ENCODE measurements at places on chromosomes 13 and 19.

DNA sequence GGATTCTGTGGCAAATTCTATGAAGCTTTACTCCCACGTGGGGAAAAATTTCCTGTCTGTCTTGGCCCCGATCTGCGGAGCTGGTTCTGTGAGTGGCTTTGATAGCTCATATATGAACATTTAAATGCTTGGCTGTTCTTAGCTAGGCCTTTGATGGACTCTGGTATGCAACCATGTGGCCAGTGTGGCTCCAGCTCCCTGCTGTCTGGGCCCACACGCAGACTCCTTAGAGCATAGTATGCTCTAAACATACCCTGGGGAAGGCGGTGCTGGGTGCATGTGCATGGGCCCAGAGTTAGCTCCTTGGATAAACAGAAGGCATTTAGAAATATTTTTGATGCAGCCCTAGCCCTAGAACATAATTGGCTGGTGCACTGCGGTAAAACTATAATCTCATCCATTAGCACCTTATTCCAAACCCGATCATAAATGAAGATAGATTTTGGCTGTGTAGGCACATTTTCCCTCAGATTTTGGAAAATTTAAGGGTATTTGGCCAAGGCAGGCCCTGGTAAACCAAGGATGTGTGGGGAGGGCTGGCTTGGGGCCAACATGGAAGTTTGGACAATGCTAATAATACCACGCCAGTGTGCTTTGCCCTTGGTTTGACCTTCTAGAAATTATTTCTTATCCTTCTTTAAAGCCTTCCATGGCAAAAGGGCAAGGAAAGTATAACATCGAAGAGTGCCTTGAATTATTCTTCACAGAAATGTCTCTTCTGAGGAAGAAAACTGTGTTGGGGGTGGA, 153.5 kb downstream of the LMO7 start:
- peak; percentile 58 for DNase-seq

GRCh38 chr19:40335855-40336600, 12.2 kb downstream of the C19orf47 start:
- peak; percentile 75 for DNase-seq

DNA sequence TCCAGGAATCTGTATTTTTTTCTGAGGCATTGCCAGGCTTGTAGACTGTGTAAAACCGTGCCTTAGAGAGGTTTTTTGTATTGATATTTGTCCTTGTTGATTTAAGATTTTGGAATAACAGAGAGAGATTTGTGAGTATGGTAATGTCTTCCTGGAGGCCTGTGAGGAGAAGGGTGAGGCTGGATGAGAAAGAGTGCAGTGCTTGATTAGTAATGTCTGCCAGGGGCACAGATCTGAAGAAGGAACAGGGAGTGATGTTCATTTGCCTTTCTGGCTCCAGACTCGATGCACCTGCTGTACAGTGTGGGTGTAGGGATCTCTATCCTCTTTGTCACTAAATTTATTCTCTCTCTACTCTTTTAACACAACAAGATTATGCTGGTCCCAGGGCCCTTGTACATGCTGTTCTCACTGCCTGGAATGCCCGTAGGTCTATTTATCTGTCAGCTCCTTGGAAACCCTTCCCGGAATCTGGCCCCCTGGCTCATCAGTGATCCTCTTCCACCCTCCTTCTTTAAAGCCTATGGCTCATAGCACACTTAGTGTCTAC, 4.2 kb downstream of the FIZ1 start:
- no peak for DNase-seq

- DNase-seq, result peak; percentile 13
Observed at GRCh38 chr19:17049711-17050280, 23.2 kb upstream of the CPAMD8 start.

GRCh38 chr19:43812688-43813087, 10.4 kb upstream of the LYPD5 start:
- no peak for DNase-seq

DNA sequence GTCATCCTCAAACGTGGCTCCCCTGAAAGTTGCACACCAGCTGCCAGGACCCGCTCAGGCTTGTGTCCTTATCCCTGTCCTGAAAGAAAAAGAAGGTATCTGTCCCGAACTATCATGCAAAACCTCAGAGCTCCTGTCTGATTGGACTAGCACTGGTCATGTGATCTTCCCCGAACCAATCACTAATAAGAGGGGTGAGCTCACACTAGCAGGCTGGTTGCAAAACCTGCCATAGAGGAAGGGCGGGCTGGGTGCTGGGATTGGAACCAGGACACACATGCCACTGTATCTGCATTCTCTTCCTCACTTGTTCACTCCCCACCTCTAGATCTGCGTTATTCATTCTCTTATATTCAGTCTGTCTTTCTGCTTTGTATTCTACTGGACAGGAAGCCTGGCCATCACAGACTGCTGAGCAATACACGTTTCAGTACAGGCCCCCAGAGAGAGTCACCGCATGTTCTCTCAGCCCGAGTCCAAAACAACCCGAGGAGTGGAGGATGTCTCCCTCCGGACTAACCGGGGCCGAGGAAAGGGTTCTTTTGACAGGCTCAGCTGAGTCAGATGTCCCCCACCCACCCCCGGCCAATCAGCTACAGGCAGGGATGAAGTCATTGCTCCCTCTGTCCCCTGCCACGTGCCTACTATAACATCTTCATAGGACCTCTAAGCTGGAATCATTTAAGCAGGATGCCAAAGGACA, 97.7 kb downstream of the SIPA1L3 start:
- peak; percentile 98 for DNase-seq

- no peak for DNase-seq
Observed at GRCh38 chr19:16915135-16915534, 26.3 kb downstream of the F2RL3 start.

DNA sequence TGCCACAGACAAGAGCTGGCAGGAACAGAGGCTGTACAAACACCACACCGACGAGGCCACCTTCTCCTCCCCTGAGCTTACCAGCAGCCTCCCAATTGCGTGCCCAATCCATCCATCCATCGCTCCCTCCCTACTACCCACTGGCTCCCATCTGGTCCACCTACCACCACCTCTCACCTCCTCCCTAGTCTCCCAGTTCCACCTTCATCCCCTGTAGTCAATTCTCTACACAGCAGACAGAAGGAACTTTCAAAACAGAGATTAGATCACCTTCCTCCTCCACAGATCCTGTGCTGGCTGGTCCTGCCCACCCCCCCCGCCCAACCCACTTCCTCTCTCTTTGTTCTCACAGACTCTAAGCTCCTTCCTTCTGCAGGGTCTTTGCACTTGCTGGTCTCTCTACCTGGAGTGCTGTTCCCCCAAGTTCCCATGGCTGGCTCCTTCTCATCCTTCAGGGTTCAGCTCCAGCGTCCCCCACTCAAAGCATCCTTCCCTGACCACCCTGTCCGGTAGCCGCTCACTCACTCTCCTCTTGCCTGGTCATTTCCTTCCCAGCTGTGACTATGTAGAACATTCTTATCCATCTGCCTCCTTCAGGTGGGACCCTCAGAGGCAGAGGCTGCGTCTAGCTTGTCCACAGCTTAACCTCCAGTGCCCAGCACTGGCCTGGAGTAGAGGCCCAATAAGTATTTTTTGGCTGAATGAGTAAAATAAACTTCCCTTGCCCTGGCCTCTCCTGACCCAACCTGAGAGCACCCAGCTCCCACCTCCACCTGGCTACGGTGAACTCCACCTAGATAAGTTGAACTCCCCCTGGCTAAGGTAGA, 23.0 kb downstream of the PIN1 start:
- DNase-seq, result no peak

DNA sequence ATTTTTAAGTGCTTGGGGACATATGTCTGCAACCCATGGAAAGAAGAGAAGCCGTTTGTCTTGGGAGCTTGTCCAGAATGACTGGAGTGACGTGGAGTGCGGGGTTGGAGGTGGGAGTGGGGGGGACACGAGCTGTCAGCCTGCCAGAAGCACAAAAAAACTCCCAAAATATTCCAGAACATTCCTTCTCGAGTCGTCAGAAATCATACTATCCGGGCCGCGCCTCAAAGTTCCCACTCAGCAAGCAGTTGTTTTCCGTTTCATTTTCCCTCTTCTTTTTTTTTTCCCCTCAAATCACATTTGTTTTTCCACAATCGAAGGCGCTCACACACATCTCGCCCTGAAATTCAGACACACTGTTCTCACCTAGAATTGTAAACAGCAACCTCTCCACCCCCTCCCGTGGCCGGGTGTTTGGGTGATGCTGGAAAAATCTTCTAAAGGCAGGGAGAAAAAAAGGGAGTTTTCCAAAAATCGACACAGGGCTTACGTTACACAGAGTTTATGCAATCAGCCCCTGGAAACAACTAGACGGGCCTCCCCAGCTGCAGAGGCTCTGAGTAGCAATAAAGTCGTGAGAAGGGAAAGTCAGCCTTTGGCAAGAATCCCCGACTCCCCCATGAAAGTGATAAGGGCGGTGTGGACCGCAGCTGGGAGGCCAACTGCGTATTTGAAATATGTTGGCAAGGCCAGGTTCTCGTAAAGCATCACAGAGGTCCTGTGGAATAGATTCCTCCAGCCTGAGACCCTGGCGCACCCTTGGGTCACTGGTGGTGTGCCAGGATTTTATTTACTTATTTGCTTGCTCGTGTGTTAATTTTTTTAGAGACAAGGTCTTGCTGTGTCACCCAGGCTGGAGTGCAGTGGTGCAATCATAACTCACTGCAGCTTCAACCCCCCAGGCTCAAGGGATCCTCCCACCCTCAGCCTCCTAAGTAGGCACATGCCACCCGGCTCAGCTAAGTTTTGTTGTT, 31.2 kb upstream of the KLF2 start:
- DNase-seq, result peak; percentile 90

DNA sequence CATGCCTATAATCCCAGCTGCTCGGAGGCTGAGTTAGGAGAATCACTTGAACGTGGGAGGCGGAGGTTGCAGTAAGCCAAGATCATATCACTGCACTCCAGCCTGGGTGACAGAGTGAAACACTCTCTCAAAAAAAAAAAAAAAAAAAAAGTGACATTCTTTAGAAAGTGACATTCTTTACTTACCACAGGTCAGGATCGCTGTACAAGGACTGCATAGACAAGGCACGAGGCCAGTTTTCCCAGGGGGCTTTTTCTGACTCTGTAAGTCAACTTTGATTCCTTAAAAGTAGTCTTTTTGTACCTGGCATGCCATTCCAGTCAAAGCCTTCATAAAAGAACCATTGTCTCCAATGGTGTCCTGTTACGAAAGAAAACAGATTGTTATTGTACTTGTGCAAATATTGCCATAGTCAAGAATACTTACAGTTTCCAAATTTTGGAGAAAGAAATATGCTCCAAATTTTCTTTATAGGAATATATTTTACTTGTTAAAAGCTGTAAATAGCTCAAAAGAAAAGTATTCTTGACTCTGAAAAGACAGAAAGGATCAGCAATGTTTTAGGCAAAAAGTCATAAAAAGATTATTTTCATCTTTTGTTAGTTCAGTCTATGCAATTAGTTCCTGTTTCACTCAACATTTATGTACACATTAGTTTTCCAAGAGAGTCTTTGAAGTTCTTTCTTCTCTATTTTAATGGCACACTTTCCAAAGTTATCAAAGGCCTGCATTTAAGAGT, 39.3 kb downstream of the CEACAM1 start:
- no peak for DNase-seq

Measured in LHCN-M2 (cell line).